ENCODE measurements at places on chromosomes 2 and 18. TPM values are rescaled to one million over a fixed set of nuclear protein-coding genes. Genes with fewer than 3 reads are reported as not detected.

YWHAQ gene
- 586 TPM for total RNA-seq

ARHGAP15 gene
- total RNA-seq: 1.4 TPM

CDCA7 gene
- total RNA-seq: 24.8 TPM

FAM161A gene
- 2.7 TPM for total RNA-seq

NAB1 gene
- total RNA-seq: 51.0 TPM

PLB1 gene
- total RNA-seq: 0.83 TPM

HSBP1L1 gene
- total RNA-seq: 0.69 TPM

PROC gene
- not detected for total RNA-seq

NEUROD1 gene
- total RNA-seq: not detected

ACKR3 gene
- total RNA-seq: 5.4 TPM

CCDC85A gene
- total RNA-seq: 0.74 TPM

CYRIA gene
- 0.80 TPM for total RNA-seq

ARHGAP25 gene
- total RNA-seq: 0.51 TPM

POTEJ gene
- total RNA-seq: 0.06 TPM

EFHD1 gene
- total RNA-seq: 0.95 TPM

EMX1 gene
- 0.29 TPM for total RNA-seq

GREB1L gene
- 5.7 TPM for total RNA-seq

EIF5B gene
- 16.6 TPM for total RNA-seq

NR4A2 gene
- total RNA-seq: not detected

AGXT gene
- not detected for total RNA-seq

OXER1 gene
- not detected for total RNA-seq

C18orf54 gene
- 7.7 TPM for total RNA-seq

CTDP1 gene
- total RNA-seq: 13.9 TPM

REG1B gene
- not detected for total RNA-seq

TEKT4 gene
- not detected for total RNA-seq

UXS1 gene
- total RNA-seq: 57.3 TPM

ST8SIA3 gene
- not detected for total RNA-seq

CCDC102B gene
- total RNA-seq: 2.6 TPM

TP53I3 gene
- 17.6 TPM for total RNA-seq

GALNT14 gene
- 32.3 TPM for total RNA-seq

SGPP2 gene
- 0.92 TPM for total RNA-seq

CPS1 gene
- 11.7 TPM for total RNA-seq
